Left kidney (tissue), 8 donors: ENCODE measurements at places on chromosomes 16 and 17. TPM values are rescaled to one million over a fixed set of nuclear protein-coding genes. Genes with fewer than 3 reads are reported as not detected.

DNA sequence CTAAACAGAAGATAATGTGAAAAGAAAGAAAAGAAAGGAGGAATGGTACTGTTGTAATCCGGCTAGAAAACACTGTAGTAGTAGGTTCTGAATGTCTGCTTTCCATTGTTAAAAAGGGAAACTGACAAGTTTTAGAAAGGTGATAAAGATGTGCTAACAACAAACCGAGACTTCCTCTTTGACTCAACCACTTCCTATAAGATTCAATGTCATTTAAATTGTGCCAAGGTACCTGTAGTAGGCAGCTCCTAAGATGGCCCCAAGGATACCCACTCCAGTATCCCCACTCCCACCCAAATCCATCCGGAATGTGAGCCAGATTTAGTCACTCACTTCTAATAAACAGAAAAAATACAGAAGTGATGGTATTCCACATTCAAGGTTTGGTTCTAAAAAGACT, 31.2 kb downstream of the XYLT1 start:
- no peak for DNase-seq

The KRTAP3-2 gene
- not detected for polyA plus RNA-seq

DNA sequence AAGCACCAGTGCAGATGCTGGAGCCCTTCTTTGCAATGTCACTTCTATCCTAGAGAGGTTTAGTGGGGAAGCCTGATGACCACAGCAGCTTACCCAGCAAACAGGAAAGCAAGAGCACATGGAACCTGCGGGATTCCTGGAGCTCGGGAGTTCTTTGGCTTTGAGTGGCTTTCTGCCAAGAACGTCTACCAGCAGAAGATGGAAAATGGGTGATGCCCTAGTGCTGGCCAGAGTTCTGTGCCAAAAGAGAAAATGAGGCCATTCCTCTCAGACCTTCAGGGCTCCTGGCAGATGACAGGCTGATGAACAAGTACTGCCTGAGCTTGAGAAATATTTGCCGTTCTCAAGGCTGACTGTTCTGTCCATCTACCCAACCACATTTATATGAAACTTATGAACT, 332.1 kb upstream of the CCL2 start:
- DNase-seq = no peak

The KCNAB3 gene
- 12.3 TPM for polyA plus RNA-seq

DNA sequence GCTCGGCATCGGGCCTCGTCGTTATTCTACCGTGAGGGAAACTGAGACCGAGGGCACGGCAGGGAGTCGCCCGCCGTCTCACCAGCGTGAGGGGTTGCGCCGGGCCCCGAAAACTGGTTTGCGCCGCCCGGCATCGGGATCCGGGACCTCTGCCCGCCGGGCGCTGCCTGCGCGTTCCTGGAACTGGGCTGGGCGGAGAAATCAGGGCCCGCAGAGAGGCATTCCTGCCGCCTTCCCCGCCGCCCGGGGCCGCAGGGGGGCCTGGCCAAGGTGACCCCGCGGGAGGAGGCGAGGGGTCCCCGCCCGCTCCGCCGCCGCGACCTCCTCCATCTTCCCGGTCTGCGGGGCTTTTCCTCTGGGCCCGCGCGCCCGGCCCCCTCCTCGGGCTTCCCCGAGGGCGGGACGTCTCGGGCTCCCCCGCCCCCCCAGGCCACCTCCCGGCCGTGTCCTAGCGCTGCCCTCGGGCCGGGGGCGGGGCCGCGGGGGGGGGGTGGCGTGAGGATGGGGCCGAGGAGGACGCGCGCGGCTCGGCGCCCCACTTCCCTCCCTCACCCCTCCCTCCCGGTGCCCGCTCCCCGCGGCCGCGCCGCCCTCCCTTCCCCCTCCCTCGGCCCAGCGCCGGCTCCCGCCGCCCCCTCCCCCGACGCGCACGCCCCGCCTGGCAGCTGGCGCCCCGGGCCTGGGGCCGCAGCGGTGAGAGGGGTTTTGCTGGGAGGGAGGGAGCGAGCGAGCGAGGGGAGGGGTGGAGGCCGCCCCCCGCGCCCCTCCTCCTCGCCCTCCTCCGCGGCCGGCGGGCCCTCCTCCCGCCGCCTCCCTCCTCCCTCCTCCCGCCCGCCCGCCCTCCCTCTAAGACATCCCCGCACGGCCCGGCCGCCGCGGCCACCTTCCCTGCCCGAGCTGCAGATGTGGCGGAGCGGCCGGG, at the start of gene GLIS2:
Gene GLIS2, plus strand, starts transcription at position 882 of the 922 bp plus-strand sequence. CDS start 16,214 bp downstream, outside the sequence.
- DNase-seq = peak; percentile 86

The ENPP7 gene
- 4.7 TPM for polyA plus RNA-seq

DNA sequence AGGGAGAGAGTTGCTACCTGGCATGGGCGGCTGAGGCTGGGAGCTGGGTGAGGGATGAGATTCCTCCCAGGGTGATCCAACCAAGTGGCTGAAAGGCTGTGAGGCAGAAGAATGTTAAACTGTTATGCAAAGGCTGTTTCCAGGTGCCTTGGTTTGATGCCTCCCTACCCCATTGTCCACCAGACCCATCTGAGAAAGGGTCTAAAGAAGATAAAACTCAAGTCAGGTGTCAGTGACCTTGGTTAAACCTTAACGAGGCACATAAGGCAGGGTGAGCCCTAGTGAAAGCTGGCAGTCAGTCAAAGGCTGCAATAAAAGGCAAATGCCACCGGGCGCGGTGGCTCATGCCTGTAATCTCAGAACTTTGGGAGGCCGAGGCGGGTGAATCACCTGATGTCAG, 23.8 kb downstream of the LDHD start:
- no peak for DNase-seq

GRCh38 chr17:27233776-27234175, 60.1 kb upstream of the WSB1 start:
- DNase-seq = no peak

- DNase-seq = no peak
These were observed 27.6 kb downstream of the ITGB3 start for GRCh38 chr17:47281216-47281615.

DNA sequence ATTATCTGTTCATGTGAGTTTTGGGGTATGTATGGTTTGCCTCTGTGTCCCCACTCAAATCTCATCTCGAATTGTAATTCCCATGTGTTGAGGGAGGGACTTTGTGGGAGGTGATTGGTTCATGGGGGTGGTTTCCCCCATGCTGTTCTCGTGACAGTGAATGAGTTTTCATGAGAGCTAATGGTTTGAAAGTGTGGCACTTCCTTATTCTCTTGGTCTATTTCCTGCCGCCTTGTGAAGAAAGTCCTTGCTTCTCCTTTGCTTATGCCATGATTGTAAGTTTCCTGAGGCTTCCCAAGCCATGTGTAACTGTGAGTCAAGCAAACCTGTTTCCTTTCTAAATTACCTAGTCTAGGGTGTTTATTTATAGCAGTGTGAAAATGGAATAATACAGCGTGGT, 128.1 kb upstream of the HS3ST4 start:
- no peak for DNase-seq

The TNFRSF17 gene
- polyA plus RNA-seq = 0.18 TPM

DNA sequence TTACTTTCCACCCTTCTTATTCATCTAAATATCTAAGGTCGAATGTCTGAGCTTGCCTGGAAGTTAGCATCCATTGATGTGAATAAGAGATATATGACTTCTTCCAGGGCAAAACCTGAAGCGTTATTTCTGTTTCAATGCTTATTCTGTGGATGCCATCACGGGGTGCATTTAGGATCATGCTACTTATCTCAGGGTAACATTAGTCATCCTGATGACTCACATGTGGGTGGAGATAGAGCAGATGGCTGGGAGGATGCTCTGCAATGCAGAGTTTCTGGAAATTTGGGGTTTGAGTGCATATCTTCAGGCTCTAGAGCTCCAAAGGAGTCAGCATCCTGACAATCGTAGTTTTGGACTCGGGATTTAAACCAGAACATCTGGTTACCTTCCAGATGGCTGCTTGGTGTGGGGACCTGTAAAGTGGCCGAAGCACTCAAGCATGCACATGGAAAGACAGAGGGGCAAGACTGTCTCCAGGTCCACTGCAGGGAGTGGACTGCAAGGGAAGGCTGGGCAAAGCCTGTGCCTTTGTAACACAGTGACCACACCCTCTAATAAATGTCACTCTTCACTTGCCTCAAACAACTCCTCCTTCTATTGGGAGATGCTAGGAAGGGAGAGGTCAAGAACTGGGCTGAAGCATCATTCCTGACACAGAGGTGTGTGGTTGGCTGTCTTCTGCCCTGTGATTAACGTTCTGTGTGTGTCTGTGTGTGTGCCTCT, 175.2 kb upstream of the SALL1 start:
- no peak for DNase-seq

DNA sequence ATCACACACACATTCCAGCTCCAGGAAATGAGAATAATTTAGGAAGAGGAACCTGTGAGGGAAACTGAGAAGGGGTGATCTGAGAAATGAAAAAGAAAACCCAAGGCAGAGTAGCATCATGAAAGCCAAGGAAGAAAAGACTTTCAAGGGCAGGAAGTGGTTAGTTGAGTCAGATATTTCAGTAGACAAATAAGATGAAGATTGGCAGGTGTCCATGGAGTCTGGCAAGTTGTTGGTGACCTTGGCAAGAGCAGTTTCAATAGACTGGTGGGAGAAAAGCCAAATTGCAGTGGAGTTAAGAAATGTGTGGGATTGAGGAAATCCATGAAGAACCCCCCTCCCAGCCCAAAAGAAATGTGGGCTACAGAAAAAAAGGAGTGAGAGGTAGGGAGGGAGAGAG, 10.7 kb downstream of the GNAO1 start:
- DNase-seq = no peak

DNA sequence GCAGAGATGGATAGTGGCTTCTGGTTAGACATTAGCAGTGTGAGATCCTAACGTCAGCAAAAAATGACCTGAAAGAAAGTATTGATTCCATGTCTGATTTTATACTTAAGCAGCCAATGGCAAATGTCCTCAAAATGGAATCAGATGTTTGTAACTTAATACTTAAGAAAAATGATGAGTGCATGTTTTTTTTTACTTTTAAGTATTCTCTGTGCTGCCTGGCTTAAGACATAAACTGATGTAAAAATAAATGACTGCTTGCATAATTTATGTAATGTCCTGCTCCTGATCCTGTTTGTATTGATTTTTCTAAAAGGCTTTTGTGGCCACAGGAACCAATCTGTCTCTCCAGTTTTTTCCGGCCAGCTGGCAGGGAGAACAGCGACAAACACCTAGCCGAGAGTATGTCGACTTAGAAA, 7.4 kb downstream of the CBFB start:
- DNase-seq = no peak

DNA sequence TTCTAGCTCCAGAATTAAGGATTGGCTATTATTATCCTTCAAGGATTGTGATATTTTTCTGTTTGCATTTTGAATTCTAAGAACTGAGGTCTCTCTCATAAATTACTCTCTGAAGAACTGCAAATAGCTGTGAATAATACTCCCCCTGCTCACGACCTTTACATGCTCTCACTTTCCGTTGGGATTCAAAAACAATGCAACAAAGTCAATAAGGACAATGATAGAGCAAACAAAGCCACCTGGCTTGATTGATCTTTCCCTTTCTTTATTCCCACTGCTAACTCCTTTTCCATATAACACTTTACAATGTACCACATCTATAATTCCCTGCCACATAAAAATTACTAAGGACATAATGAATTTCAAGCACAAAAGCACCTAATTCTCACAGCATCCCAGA, 523.0 kb upstream of the CA10 start:
- no peak for DNase-seq

DNA sequence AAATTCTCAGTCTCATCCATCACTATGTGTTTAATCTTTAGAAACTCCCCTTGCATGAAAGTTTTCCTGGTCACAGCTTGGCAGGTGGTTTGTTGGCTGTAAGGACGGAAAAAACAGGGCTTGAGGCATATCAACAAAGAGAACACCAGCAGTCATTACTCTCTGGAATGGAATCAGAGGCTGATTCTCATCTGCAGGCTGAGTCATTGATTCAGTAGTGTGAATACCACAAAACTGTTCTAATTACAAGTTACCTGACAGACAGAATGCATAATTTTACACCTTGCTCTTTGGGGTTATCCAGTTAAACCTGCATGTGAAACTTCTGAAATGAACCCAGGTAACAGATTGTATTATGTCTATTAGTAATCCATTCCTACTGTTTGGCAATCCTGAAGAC, 11.5 kb upstream of the SLFN12L start:
- no peak for DNase-seq

DNA sequence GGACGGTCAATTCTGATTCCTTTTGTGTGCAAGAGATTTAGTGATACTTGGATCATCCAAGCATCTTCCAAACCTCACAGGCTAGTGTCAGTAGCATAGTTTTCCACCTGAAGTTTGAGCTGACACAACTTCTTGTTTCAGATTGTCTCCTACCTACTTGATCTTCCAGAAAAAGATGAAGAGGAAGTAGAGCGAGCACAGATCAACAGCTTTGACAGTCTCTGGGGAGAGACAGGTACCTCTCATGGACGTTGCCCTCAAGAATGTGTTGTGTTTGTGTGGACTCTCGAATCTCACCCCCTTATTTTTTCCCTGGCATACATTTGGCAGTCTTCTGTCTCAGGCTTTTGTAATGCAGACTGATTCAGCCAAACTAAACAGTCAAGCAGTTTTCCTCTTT, 47.4 kb downstream of the CYB561 start:
- DNase-seq = no peak

The SRCIN1 gene
- polyA plus RNA-seq = 3.7 TPM

The HBQ1 gene
- polyA plus RNA-seq = not detected
